DND-41 (cell line): ENCODE measurements at places on chromosomes 4 and X.

DNA sequence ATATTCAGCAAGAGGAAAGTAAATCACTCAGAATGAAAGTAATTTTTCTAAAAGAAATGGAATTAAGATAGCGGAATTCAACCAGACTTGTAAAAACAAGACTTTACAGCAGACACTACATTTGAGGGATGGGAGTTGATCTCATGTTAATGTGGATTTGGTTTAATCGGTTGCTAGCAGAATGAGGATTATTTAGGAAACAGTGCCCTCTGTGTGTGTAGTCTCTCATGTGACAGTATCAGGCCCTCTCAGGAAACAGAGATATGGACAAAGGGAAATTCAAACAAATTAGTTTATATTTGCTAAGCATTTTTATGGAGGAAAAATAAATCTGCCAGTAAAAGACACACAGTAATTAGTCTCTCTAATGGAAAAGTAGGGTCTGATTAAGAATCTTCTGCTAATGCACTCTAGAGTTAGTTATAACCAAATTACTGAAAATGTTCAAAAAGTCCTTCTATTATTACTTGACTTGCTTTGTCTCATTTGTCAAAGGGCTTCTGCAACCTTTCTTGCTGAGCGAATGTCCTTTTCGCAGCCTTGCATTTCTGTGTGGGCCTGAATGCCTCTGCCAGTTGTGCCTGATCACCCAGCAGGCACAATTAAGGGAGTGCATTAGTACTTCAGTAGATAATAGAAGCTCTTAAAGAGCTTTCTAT lies 1282.3 kb upstream of the TENM3 start:
- DNase-seq, result no peak
- no peaks in the 10 kb centered on the region for H3K36me3 ChIP-seq
- H3K4me3 ChIP-seq, result no peak overlapping the region
- H3K4me1 ChIP-seq, result no peaks in the 10 kb centered on the region
- no peak overlapping the region for H3K27ac ChIP-seq

DNA sequence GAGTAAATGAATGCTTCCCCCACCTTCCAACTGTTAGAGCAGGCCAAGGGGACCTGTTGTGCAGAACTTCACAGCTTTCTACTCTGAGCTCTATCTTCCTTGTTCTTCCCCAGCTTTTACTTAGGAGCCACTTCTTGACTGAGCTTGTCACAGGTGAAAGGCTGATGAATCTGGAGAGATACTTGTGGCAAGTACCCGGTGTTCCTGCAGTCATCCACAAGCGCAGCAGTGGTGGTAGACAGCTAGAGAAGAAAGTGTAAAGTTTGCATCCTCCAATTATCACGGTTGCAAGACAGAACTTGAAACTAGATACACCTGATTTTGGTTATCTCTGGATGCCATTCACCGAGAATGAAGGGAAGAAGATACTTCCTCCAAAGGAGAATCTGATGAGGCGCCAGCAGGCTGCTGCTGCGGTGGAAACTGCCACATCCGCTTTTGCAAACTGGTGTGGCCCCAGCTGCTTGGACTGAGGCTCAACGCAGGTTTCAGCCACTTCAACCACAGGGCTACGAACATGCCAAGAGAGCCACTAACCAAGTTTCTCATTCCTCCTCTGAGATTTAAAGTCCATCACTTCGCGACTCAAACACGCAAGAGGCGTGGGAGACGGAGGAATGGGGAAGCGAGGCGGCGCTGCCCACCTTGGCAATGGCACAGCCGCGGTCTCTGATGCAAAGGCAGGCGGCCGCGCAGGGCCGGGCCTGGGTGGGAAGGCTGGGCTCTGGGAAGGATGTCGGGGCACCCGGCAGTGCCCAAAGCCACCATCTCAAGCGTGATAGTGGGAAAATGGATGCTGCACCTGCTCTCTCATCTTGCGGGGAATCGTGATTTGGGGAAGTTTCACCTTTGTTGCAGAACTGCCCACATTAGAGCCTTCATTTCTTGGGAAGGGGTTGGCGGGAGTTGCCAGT lies 1.3 kb upstream of the FHIP1A start:
- H3K4me1 ChIP-seq, result peaks cover 24% of the 10 kb centered on the region
- no peak overlapping the region for H3K27ac ChIP-seq
- peaks cover 32% of the 10 kb centered on the region for H3K27me3 ChIP-seq
- H3K4me3 ChIP-seq, result peak overlapping the region; percentile 63
- no peaks in the 10 kb centered on the region for H3K36me3 ChIP-seq

DNA sequence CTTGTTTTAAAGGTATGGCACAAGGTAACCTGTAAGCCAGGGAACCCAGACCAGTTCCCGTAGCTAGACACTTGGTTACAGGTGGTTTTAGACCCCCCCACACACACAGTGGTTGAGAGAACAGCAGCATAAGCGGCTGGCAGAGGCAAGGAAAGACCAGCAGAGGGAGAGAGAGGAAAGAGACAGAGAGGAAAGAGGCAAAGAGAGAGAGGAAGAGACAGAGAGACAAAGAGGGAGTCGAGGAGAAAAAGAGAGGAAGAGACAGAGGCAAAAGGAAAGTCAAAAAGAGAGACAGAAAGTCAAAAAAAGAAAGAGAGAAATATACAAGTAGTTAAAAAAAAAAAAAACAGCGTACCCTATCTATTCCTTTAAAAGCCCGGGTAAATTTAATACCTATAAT lies 19.5 kb upstream of the PCSK1N start:
- no peaks in the 10 kb centered on the region for H3K27me3 ChIP-seq
- no peaks in the 10 kb centered on the region for H3K36me3 ChIP-seq
- H3K4me1 ChIP-seq, result no peaks in the 10 kb centered on the region

GRCh38 chr4:10457255-10457801 lies at the start of gene ZNF518B:
Gene ZNF518B (minus strand): TSS chr4:10457426. CDS start chr4:10446328, 11,098 bp downstream.
- H3K27ac ChIP-seq, result no peak within 1 kb of the TSS
- H3K36me3 ChIP-seq, result no peaks in the 10 kb centered on the region
- no peaks in the 10 kb centered on the region for H3K27me3 ChIP-seq
- no peak within 1 kb of the TSS for H3K4me3 ChIP-seq
- no peaks in the 10 kb centered on the region for H3K4me1 ChIP-seq

DNA sequence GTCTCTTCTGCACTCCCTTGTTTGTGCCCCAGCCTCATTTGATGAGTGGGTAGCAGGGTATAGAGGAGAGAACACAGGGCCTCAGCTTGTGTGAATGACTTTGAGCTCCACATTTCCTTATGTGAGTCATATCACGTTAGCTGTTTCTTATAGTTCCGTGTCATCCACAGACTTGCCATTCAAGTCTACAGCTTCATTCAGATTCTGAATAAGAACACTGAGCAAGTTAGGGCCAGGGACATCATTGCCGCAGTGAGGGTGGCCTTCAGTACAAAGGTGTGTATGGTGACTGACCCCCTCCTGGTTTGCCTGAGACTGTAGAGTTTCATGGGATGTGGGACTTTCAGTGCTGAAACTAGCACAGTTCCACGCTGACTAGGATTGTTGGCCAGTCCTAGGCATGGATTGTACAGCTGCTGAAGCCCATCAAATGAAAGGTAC lies 23.6 kb downstream of the KLF3 start:
- no peaks in the 10 kb centered on the region for H3K27me3 ChIP-seq
- H3K4me1 ChIP-seq, result no peaks in the 10 kb centered on the region
- H3K27ac ChIP-seq, result no peak overlapping the region
- no peak for DNase-seq
- no peak overlapping the region for H3K4me3 ChIP-seq

DNA sequence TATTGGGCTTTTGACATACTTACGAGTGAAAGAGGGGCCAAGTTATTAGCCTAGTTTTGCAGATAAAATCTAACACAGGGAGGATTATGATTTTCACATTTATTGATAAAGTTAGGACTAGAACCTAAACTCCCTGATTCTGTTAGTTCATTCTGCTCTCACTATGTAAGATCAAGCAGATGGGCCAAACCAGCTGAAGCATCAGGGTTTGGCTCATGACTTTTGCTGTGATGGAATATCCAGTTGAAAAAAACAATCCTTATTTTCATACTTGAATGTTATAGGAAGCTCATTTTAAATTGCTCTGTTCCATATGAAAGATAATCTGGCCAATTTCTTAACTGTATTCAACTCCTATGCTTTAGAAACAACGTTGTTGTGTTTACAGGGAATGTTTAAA lies 21.2 kb downstream of the SPRY1 start:
- DNase-seq, result no peak
- no peaks in the 10 kb centered on the region for H3K27me3 ChIP-seq
- H3K36me3 ChIP-seq, result no peaks in the 10 kb centered on the region
- no peak overlapping the region for H3K27ac ChIP-seq

- H3K4me3 ChIP-seq, result no peak overlapping the region
- no peaks in the 10 kb centered on the region for H3K36me3 ChIP-seq
Measured at GRCh38 chr4:43757147-43757546, 691.5 kb downstream of the KCTD8 start.

GRCh38 chr4:2991243-2991642 lies 27.9 kb downstream of the GRK4 start:
- no peak for DNase-seq
- H3K27me3 ChIP-seq, result no peaks in the 10 kb centered on the region

DNA sequence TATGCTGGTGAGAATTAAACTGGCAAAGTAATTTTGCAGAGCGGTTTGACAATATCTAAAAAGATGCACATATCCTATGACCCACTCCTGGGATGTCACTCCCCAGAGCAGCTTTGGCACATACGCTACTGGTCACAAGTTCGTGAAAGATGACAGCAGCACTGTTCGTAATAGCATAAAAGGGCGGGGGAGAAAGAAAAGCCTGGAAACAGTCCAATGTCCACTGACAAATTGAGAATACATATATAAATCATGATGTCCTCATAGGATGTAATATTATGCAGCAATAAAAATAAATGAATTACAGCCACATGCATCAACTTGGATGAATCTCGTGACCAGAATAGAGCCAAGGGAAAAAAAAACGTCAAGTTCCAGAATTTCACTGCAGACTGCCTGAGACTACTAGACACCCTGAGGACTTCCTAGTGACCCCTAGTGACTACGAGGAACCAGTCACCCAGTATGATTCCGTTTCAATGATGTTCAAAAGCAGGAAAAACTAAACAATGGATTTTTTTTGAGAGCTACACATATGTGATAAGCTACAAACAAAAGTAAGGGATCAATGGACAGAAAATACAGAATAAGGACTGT lies 1.8 kb downstream of the PCSK1N start:
- no peak for DNase-seq
- no peak overlapping the region for H3K27ac ChIP-seq
- no peaks in the 10 kb centered on the region for H3K27me3 ChIP-seq
- H3K4me1 ChIP-seq, result no peaks in the 10 kb centered on the region
- H3K4me3 ChIP-seq, result no peak overlapping the region

DNA sequence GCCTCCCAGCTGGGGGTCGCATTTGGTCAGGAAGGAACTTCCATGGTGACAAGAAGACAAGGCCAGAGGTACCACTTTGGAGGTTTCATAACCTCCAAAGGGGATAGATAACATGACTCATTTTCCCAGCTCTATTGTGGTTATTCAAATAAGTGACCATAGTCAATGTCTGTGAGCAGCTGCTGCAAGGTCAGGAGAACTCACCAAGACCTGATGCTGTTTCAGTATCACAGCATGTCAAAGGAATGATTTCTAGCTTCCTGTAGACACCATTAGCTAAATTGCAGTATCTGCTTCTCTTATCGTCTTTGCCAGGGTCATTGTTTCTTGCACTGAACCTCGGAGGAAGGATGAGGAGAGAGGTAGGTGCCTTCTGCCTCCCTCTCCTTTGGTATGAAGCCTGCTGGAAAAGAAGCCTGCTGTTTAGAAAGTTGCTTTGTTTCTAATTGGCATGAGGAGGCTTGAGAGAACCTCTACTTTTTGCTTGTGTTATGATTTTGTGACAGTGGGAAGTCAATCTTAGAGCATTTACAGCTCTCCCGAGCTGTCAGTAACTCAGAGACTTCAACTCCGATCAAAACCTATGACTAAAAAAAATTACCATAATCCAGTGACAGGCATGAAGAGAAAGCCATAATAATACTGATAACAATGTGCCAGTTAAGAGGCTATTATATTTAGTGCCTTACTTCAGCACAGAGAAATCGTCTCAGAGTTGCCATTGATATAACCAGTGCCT lies 38.0 kb upstream of the GATB start:
- no peak overlapping the region for H3K27ac ChIP-seq
- H3K36me3 ChIP-seq, result no peaks in the 10 kb centered on the region
- DNase-seq, result no peak
- H3K4me3 ChIP-seq, result no peak overlapping the region
- no peaks in the 10 kb centered on the region for H3K27me3 ChIP-seq
- no peaks in the 10 kb centered on the region for H3K4me1 ChIP-seq

DNA sequence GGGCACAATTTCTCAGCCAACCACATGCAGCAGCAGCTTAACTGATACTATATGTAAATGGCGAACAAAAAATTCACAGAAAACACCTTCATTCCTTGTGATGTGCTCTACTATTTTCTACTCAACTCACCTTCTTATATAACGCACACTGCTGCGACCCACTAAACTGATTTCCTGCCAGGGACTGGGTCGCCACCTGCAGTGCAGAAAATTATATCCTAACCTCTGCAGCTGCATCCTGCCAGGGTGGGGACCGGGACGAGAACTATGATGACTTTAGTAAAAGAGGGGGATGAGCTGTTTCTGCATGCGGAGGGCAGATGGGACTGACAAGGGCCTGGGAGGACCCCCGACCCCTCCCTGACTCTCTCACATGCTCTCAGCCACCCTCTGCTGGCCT lies 27.4 kb downstream of the ABLIM2 start:
- no peaks in the 10 kb centered on the region for H3K36me3 ChIP-seq
- H3K27me3 ChIP-seq, result no peaks in the 10 kb centered on the region
- peaks cover 3% of the 10 kb centered on the region; the same call in 1 of the 2 replicates for H3K4me1 ChIP-seq
- peak; percentile 42 for DNase-seq
- H3K4me3 ChIP-seq, result no peak overlapping the region

DNA sequence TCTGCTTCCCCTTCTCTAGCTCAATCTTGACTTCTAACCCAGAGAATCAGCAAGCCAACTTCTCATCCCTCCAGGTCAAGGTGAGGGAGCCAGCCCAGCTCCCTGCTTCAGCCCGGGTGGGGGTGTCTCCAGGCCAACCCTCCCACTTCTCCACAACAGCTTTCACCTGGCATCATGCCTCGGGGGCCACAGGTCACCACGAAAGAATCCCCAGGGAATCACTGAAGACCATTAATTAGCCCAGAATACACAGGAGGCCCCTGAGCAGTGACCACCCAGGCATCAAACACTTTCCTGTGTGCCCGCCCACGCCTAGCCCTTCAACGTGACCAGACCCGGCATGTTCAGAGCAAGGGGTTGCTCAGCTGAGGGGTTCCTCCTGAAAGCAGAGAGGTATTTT lies 646.7 kb downstream of the BCOR start:
- H3K36me3 ChIP-seq, result no peaks in the 10 kb centered on the region
- no peaks in the 10 kb centered on the region for H3K4me1 ChIP-seq
- no peak for DNase-seq
- H3K27me3 ChIP-seq, result no peaks in the 10 kb centered on the region
- no peak overlapping the region for H3K27ac ChIP-seq

DNA sequence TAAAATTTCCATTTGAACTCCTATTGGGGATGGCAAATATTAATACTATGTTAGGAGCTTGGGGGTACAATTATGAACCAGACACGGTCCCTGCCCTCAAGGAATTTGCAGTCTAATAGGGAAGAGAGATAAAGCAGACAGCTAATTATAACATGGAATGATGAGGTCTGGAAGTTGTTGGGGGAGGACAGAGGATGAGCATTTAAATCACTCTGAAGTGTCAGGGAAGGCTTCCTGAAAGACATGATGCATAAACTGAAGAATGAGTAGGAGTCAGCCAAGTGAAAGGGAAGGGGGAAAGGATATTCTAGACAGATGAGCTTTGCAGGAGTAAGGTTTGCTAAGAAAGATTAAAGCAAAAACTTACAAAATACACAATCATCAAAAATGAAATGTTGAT lies 15.9 kb downstream of the PLAC1 start:
- no peak for DNase-seq
- no peaks in the 10 kb centered on the region for H3K36me3 ChIP-seq
- no peaks in the 10 kb centered on the region for H3K27me3 ChIP-seq

GRCh38 chr4:97013711-97014110 lies 1129.6 kb downstream of the STPG2 start:
- no peak for DNase-seq
- H3K4me3 ChIP-seq, result no peak overlapping the region
